ENCODE measurements at places on chromosomes 6 and 20. TPM values are rescaled to one million over a fixed set of nuclear protein-coding genes. Genes with fewer than 3 reads are reported as not detected.

Gene PKIG
- 50.4 TPM for total RNA-seq

Gene RAB44
- total RNA-seq = not detected

Gene CDSN
- not detected for total RNA-seq

Gene RFX6
- total RNA-seq = 3.8 TPM

Gene E2F3
- total RNA-seq = 24.2 TPM

Gene RNF5
- total RNA-seq = 60.7 TPM

Gene NFATC2
- 14.0 TPM for total RNA-seq

Gene KCNS1
- not detected for total RNA-seq

Gene SRSF6
- total RNA-seq = 298 TPM

Gene AVP
- total RNA-seq = not detected

Gene MUC21
- total RNA-seq = not detected

- H3K4me1 ChIP-seq = peaks cover 10% of the 10 kb centered on the region
- H3K27me3 ChIP-seq = no peaks in the 10 kb centered on the region
- H3K4me3 ChIP-seq = no peak overlapping the region
- H3K27ac ChIP-seq = no peak overlapping the region
Observed at GRCh38 chr6:9307786-9308185, 872.4 kb upstream of the SLC35B3 start.

GRCh38 chr6:131893198-131893597 lies 58.0 kb downstream of the CCN2 start:
- H3K27ac ChIP-seq = no peak overlapping the region
- DNase-seq = no peak
- peaks cover 15% of the 10 kb centered on the region for H3K36me3 ChIP-seq
- H3K4me1 ChIP-seq = peaks cover 5% of the 10 kb centered on the region

GRCh38 chr6:164072240-164072666 lies 657.7 kb downstream of the QKI start:
- no peaks in the 10 kb centered on the region for H3K27me3 ChIP-seq
- H3K4me1 ChIP-seq = no peaks in the 10 kb centered on the region
- DNase-seq = no peak

DNA sequence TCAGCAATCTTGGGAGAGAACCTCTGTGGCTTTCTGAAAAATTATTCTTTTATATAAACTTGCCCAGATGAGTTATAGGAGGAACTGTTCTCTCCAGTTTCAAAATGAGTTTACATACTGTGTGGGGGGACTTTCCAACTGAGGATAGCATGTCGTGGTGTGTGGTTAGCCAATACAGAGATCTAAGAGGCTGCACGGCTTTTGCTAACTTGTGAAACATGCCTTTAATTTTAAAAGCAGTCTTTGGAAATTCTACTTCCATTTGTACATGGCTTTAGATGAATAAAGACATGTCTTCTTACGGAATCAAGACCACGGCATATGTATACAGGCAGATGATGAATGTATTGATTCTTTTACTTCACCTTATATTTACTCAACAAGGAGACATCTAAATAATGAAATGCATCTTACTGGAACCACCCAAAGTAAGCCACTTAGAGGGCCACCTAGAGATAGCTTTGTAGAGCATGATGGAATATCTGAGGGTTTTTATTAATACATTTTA lies 39.8 kb downstream of the HIVEP1 start:
- H3K27me3 ChIP-seq = no peaks in the 10 kb centered on the region
- no peak overlapping the region for H3K4me3 ChIP-seq
- H3K36me3 ChIP-seq = no peaks in the 10 kb centered on the region
- H3K27ac ChIP-seq = peak overlapping the region; percentile 36
- no peak for DNase-seq

- no peak overlapping the region for H3K27ac ChIP-seq
- no peak overlapping the region for H3K4me3 ChIP-seq
- DNase-seq = no peak
- peaks cover 18% of the 10 kb centered on the region for H3K4me1 ChIP-seq
- peaks cover 31% of the 10 kb centered on the region for H3K36me3 ChIP-seq
Observed at GRCh38 chr20:57397693-57398108, 6.5 kb downstream of the RBM38 start.

DNA sequence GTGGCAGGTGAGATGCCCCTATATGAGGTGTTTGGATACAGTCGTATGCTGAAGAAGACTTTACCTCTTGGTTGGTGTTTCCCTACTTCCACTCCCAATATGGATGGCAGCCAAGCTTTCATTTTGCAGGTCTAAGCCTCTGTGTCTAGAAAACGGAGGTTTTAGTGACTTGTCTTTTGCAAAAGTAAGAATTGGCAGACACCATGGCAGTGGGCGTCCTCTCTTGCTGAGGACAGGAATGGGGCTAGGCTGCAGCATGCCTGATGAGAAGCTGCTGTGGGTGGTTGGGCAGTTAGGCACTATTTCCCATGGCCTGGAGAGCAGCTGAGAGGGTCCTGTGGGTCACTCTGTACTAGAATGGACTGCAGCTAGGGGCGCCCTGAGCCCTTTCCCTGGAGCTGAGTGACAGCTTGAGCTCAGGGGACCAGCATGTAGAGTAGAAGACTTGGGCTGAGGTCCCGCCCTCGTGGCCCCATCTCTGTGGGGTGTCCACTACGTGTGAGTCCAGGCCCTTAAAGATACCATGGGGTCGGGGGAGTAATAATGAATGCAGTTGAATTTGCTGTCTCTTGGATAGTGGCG lies 127.4 kb downstream of the CDH26 start:
- no peaks in the 10 kb centered on the region for H3K4me1 ChIP-seq
- no peak overlapping the region for H3K27ac ChIP-seq
- H3K4me3 ChIP-seq = no peak overlapping the region
- DNase-seq = no peak

GRCh38 chr6:81214414-81215091 lies 537.9 kb downstream of the TENT5A start:
- H3K27me3 ChIP-seq = no peaks in the 10 kb centered on the region
- H3K4me1 ChIP-seq = peaks cover 3% of the 10 kb centered on the region
- no peak for DNase-seq
- no peaks in the 10 kb centered on the region for H3K36me3 ChIP-seq
- no peak overlapping the region for H3K27ac ChIP-seq

DNA sequence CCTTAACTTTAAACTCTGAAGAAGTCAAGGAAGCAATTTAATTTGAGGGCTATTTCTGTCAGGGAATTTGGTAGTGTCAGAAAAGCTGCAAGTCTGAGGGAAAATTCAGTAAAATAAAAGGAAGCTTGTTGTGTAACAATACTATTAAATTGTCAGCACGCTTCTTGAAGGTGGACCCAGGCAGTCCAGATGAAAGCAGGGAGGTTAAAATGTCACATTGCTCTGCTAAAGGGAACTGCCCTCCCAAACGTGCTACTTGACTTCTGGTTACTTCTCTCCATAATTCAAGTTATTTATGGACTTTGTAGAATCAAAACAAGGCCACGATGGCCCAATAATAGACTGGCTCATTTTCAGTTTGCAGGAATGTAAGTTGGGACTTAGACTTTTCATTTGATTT lies 28.2 kb upstream of the ARMC2 start:
- H3K27me3 ChIP-seq = no peaks in the 10 kb centered on the region
- H3K36me3 ChIP-seq = peaks cover 10% of the 10 kb centered on the region
- H3K27ac ChIP-seq = no peak overlapping the region
- no peak overlapping the region for H3K4me3 ChIP-seq
- no peaks in the 10 kb centered on the region for H3K4me1 ChIP-seq

- H3K27me3 ChIP-seq = peaks cover 21% of the 10 kb centered on the region
- no peaks in the 10 kb centered on the region for H3K36me3 ChIP-seq
- peaks cover 36% of the 10 kb centered on the region for H3K4me1 ChIP-seq
- H3K27ac ChIP-seq = peak overlapping the region; percentile 40
- no peak overlapping the region for H3K4me3 ChIP-seq
Observed at GRCh38 chr6:31125586-31126363, 5.5 kb upstream of the CDSN start.

DNA sequence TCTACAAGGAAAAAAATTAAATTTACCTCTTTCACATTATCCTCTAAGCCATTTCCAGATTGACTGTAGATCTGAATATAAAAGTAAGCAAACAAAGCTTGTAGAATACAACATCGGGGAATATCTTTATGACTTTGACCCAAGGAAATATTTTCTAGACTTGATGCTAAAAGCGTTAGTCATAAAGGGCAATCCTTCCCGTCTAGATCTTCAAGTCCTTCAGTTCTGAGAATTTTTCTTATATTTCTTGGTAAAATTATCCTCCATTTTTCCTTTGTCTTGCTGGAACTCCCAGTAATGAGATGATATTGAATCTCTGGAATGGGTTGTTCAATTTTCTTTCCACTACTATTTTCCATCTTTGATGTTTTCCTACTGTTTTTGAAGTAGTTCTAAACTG lies 77.8 kb upstream of the ZNF184 start:
- peaks cover 23% of the 10 kb centered on the region for H3K27me3 ChIP-seq
- H3K27ac ChIP-seq = no peak overlapping the region
- H3K4me1 ChIP-seq = peaks cover 16% of the 10 kb centered on the region
- no peak overlapping the region for H3K4me3 ChIP-seq
- H3K36me3 ChIP-seq = no peaks in the 10 kb centered on the region
- DNase-seq = no peak

GRCh38 chr6:98498866-98499265 lies 335.5 kb upstream of the POU3F2 start:
- no peak overlapping the region for H3K4me3 ChIP-seq
- DNase-seq = no peak
- peaks cover 12% of the 10 kb centered on the region for H3K4me1 ChIP-seq

DNA sequence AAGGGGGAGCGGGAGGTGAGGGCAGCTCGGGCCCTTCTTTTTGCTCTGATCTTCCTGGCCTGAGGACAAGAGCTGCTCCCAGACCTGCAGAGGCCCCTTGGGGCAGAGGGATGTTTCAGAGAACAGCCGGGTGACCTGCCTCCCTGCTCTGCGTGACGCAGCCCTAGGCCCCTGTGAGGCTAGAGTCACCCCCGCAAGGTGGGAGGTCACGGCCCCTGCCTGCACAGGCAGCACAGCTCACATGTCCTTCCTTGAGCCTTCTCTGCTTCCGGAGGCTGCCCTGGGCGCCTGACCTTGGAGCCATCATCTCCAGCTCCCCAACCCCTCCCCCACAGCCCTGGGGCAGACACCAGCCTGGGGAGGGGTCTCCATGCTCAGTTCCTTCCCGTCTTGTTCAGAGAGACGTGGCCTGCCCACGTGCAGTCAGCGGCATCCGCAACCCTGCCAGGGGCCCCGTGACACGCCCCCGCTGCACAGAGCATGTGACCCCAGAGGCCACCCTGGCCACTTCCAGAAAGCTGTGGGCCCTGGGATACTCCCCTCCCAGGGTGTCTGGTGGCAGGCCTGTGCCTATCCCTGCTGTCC lies at the start of gene BIRC7:
BIRC7 (plus strand) TSS at position 507 of the 585 bp plus-strand sequence. CDS start 192 bp downstream, outside the sequence.
- H3K4me1 ChIP-seq = peaks cover 19% of the 10 kb centered on the region
- no peaks in the 10 kb centered on the region for H3K36me3 ChIP-seq
- no peak for DNase-seq
- no peak within 1 kb of the TSS for H3K4me3 ChIP-seq
- H3K27me3 ChIP-seq = peaks cover 7% of the 10 kb centered on the region

DNA sequence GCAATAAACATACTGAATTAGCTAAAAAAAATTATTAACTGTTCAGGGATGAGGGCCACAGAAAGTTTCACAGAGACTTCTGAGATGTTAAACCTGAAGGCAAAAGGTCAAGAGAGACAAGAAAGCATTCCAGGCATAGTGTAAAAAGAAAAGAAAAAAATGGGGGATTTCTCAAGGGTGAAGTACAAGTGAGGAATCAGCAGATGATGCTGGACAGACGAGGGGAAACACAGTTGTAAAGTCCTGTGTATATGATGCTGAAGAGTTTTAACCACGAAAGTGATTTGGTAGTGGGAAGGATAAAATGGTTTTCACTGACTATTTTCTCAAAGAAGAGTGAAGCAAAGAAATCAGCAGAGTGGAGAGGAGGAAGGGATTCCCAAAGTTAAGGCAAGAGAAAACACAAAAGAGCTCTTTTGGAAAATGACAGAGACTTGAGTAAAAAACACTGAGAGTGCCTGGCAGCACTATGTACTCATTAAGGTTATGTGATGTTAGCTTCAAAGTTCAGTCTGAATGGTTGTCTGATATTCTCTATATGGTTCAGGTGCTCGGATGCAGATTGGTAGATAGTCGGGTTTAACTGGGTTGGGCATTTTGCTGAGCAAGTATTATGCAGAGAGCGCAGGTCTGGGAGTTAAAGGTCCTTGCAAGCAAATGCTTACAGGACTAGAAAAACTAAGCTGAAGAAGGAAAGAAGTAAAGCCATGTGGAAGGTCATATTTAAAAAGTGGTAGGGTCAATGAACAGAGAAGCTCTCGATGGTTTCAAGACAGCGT lies 16.4 kb downstream of the RAB23 start:
- H3K36me3 ChIP-seq = peaks cover 2% of the 10 kb centered on the region
- peaks cover 15% of the 10 kb centered on the region for H3K4me1 ChIP-seq
- no peak overlapping the region for H3K4me3 ChIP-seq
- H3K27ac ChIP-seq = peak overlapping the region; percentile 10

GRCh38 chr20:31824554-31825313 lies 5.6 kb downstream of the MYLK2 start:
- DNase-seq = no peak
- H3K4me1 ChIP-seq = peaks cover 6% of the 10 kb centered on the region
- no peaks in the 10 kb centered on the region for H3K27me3 ChIP-seq
- H3K27ac ChIP-seq = no peak overlapping the region
- H3K4me3 ChIP-seq = no peak overlapping the region

- H3K36me3 ChIP-seq = no peaks in the 10 kb centered on the region
- H3K27ac ChIP-seq = no peak overlapping the region
- H3K4me3 ChIP-seq = no peak overlapping the region
- peaks cover 2% of the 10 kb centered on the region for H3K4me1 ChIP-seq
- DNase-seq = no peak
Observed at GRCh38 chr6:135105710-135106109, 51.1 kb upstream of the HBS1L start.

GRCh38 chr6:139288496-139289040 lies 3.2 kb downstream of the TXLNB start:
- DNase-seq = no peak
- H3K27ac ChIP-seq = no peak overlapping the region
- no peak overlapping the region for H3K4me3 ChIP-seq
- H3K27me3 ChIP-seq = no peaks in the 10 kb centered on the region

DNA sequence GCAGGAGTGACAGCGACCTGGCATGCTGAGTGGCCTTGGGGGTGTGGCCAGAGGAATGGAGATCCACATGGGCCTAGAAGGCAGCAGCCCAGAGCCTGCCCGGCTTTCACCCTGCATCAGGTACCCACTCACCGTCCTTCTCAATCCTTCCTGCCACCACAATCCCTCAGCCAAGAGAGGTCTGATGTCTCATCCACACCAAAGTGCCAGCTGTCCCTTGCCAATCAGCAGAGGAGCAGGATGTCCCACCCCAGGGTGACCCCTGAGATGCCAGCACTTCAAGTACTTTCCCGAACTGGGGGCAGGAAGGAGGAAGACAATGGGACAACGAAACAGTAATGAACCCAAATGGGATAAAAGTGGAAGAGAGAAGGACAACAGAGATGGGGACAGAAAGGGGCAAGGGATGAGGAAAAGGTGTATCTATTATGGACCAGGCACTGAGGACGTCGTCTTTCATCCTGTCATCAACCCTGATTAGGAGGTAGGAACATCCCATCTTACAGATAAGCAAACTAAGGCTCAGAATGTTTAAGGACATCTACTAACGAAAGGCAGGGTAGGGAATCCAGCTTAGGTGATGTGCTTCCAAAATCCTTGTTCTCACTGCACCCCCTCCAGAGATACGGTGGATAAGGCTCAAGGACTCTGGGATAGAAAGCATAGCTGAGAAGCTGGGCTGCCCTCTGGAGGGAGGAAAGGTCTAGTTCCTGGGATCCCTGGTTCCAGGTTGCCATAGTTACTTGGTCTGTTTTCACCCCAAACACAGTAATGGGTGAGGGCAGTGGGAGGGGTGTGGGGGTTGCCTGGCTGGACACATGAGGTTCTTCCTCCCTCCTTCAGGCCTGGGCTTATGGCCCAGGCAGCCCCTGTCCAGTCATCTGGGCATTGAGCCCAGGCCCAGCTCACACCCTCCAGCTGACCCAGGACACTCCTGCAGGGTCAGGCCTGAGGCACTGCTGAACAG lies 4.5 kb upstream of the TNXB start:
- H3K4me1 ChIP-seq = peaks cover 11% of the 10 kb centered on the region
- no peak for DNase-seq
- peaks cover 12% of the 10 kb centered on the region for H3K27me3 ChIP-seq
- H3K36me3 ChIP-seq = peaks cover 12% of the 10 kb centered on the region
- H3K27ac ChIP-seq = peak overlapping the region; percentile 27

Measured in mesothelial cell of epicardium (in vitro differentiated cells).